ENCODE measurements at places on chromosomes 2 and 18.

GRCh38 chr2:132438691-132439090, 22.1 kb downstream of the GPR39 start:
- DNase-seq, result no peak

- DNase-seq, result no peak
Observed at GRCh38 chr2:25379535-25379934, 37.8 kb upstream of the DNMT3A start.

DNA sequence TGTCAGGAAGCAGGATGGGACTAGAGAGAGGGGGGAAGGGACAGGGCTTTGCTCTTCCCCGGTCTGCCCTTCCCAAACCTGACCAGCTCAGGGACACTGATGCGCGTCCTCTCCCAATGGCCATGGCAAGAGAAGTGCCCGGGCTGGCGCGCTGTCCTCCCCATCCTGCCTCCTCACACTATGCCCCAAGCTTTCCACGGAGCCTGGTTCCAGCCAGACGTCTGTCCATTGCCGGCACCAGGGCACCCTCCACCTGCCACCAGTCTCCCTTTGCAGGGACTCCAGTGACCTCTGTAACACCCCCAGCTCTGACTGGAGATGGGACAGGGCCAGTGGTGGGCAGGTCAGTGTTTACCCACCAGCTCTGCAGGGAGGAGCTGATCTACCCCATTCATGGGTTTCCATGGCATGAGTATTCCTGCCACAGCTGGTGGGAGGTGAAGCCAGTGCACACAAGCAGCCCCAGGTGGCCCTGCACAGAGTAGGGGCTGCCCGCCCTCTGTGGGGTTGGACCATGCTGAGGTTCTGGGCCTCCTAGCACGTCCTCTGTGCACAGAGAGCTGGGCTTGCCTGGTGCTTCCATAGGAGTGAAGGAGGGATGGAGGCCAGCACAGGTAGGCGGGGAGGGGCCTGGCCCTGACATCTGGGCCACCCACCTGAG, 109.5 kb downstream of the PXDN start:
- no peak for DNase-seq

DNA sequence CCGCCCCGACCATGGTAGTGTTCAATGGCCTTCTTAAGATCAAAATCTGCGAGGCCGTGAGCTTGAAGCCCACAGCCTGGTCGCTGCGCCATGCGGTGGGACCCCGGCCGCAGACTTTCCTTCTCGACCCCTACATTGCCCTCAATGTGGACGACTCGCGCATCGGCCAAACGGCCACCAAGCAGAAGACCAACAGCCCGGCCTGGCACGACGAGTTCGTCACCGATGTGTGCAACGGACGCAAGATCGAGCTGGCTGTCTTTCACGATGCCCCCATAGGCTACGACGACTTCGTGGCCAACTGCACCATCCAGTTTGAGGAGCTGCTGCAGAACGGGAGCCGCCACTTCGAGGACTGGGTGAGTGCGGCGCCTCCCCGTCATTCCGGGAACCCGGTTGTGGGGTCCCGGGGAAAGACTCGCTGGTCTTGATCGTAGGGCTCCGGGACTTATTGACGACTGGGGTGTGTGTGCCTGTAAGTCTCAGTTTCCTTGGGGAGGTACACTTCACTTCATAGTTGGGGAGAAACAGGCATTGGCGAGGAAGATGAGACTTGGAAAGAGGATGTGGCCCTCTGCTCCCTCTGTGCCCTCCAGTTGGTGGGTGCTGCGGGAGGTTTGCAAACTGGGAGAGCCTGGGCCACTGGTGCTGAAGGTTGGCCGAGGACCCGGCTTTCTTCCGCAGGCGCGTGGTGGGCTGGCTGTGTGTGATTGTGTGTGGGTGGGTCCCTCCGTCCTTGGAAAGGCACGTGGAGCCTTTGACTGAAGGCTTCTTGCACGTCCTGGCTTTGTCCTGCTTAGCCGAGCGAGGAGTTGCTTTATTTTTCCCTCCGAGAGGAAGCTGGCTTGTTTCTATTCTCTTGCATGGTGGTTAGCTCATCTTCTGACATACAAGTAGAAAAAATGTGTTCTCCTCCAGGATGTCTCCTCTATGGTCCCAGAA, 886 bp downstream of the PRKCE start:
- no peak for DNase-seq

DNA sequence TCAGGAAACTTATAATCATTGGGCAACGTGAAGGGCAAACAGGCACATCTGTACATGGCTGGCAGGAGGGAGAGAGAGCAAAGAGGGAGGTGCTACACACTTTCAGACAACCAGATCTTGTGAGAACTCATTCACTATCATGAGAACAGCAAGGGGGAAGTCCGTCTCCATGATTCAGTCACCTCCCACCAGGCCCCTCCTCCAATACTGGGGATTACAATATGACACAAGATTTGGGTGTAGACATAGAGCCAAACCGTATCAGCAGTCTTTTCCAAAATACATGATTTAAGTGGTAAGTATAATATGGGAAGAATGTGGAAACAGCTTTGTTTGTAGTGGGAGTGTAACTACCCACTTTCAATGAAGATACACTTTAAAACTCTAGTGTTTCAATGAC, 65.0 kb downstream of the EPB41L5 start:
- no peak for DNase-seq

- DNase-seq, result no peak
Observed at GRCh38 chr2:4101936-4102335, 398.6 kb downstream of the DCDC2C start.

DNA sequence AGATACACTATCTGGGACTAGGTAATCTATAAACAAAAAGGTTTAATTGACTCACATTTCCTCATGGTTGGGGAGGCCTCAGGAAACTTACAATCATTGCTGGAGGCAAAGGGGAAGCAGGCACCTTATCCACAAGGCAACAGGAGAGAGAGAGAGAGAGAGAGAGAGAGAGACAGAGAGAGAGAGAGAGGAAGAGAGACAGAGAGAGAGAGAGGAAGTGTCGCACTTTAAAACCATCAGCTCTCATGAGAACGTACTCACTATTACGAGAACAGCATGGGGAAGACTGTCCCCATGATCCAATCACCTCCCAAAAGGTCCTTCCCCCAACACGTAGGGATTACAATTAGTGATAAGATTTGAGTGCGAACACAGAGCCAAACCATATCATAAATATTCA, 253.5 kb upstream of the TRIB2 start:
- no peak for DNase-seq

DNA sequence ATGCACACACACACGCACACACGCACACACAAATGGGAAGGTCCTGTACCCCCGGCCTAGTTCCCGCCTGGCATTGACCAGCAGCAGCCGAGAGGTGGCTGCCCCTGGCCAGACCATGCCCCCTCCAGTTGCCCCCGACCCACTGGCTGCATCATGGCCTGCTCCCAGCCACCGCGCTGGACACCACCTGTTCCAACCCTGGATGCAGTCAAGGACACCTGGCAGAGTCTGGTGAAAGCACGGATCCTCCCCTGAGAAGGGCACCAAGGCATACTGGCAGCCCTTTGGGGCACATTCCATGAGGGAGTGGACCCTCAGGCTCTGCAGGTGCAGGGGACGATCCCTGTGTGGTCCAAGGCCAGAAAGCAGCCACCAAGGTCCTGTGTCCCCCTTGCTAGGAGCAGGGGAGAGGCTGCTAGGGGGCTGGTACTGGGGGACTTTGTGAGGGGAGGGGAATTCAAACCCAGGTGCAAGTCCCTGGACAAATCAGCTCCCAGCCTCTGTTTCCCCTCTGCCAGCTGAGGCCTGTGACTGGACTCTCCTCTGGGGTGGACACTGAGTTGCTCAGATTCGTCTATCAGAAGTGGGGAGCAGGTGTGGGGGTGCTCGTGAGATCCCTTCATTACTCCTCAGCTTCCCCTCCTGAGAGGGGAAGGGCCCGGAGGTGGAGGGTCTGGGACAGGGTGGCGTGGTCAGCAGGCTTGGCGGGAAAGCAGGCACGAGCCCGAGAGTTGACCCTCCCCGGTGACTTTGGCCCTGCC, 3.5 kb downstream of the ESPNL start:
- no peak for DNase-seq

GRCh38 chr2:2930841-2931240, 446.8 kb downstream of the EIPR1 start:
- no peak for DNase-seq

DNA sequence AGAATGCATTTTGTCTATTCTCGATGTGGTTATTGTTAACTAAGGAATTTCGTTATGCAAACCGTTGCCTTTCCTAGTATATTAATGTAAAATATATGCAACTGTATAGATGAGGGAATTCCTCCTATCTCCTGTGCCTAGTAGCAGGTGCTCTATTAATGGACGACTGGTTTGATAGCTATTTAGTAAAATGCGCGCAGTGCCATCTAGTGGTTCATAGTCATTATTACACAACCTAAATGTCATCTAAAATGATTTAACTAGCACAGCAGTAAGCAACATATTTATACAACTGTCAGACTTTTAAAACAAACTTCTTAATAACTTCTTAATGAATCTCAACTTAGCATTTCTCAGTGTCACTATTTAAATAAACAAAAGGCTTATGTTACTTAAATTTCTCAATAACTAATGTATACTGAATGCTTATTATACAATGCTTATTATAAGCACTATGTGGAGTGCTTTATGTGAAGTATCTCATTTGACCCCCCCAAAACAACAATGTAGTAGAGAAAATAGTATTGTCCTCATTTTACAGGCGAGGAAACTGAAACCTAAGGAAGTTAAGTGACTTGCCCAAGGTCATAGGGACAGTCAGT, 77.9 kb downstream of the DTNA start:
- DNase-seq, result peak; percentile 69

Measured in MM.1S (cell line).